ENCODE measurements at places on chromosomes 16 and 17.
A peak's percentile ranks its signal among the peaks of the same experiment; 100 is the strongest.

DNA sequence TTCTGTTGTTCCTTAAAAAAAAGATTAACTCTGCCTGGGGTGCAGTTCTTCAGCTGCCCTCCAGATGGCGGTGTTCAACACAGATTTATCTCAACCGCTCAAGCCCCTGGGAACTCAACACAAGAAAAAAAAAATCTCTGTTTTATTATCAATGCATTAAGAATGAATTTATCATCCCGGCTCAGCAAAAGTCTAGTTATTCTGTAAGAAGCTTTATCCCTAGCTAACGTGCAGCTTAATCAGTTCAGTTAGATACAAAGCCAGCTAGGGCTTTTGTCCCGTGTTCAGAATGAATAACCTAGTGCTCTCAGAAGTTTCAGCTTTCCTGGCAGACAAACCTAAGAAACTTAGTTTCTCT is 475.9 kb upstream of the CCL2 start:
- DNase-seq, result peak; percentile 68

GRCh38 chr17:47621293-47622179 is 28.2 kb upstream of the KPNB1 start:
- peak; percentile 30 for DNase-seq

DNA sequence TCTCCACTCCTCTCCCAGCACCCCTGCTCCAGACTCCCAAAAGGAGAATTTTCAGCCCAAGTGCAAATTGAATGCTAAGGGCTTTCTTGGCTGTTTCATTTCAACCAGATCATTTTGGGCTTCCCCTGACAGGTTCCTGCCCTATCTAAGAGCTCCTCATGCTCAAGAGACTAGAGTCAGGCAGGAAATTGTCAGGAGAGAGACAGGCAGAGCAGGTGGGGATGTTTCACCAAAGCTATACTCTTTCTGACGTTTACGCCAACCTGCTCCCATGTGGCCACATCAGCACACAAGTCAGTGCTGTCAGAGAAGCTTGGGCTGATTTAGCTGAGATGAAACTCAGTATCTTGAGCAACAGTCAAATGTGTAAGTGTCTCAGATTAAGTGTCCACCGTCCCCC is 31.4 kb downstream of the HIC1 start:
- DNase-seq, result no peak

DNA sequence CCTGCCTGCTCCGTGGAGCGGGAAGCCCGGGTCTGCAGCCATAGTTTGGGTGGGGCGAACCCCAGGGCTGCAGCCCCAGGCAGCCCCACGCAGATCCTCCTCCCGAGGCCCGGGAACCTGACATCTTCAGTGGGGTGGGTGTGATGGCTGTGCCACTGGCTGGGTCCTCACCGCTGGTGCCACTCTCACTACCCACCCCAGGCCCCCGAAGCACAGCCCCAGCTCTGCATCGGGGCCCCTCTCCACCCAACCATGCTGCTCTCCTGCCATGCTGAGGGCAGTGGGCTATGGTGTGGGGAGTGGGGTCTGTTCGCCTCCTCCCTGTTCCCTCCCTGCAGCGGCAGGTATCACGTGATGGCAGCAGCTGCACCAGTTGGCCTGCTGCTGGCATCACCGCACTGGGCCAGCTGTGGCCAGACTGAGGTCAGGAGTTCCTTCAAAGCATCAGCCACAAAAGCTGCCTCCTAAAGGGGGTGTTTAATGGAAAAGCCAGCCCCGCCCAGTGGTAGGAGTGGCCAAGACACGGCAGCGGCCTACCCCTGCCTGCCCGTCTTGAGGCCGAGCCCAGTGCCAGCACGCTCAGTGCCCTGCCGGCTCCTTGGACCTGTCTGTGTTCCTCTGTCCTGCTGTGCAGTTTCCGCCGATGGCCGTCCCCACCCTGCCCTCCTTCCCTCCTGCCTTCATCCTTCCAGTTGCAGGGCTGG is 10.8 kb downstream of the KCTD5 start:
- peak; percentile 53 for DNase-seq

DNA sequence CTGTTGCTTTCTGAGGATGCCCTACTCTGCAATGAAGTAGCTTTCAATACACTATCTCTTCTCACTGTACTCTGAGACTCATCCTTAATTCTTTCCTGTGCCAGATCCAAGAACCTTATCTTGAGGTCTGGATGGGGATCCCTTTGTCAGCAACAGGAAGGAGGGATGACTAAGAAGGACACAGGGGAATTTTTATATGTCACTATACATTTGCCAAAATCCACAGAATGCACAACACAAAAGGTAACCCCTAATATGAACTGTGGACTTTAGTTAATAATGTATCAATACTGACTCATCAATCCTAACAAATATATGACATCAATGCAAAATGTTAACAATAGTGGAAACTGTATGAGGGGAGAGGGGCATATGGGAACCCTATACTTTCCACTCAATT is 4.7 kb upstream of the RBBP6 start:
- DNase-seq, result no peak

- DNase-seq, result no peak
Measured at GRCh38 chr17:58051468-58051867, 31.8 kb upstream of the DYNLL2 start.

DNA sequence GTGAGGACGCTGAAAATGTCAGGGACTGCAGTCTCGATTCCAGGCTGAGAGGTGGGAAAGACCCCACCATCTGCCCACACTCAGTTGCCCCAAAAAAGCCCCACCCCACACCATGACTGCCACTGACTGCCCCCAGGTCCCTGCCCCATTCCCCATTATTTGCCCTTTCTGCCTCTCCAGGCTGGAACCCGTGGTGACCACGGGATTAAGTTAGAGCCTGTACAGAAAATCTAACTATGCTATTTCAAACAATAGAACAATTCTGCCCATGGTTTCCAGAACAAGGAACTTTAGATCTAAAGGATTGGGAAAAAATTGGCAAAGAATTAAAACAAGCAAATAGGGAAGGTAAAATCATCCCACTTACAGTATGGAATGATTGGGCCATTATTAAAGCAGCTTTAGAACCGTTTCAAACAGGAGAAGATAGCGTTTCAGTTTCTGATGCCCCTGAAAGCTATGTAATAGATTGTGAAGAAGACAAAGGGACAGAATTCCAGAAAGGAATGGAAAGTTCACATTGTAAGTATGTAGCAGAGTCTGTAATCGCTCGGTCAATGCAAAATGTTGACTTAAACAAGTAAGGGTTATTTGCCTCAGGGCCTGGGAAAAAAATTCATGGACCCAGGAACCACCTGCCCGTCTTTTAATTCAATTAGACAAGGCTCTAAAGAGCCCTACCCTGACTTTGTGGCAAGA is 14.4 kb downstream of the FLYWCH1 start:
- DNase-seq, result no peak

- DNase-seq, result no peak
Measured at GRCh38 chr17:61647047-61647446, 56.0 kb upstream of the NACA2 start.
